ENCODE measurements at places on chromosomes 6 and 20.

GRCh38 chr6:143286251-143286795 is 164.2 kb downstream of the ADAT2 start:
- DNase-seq = no peak

GRCh38 chr6:14149053-14149738 is 31.6 kb downstream of the CD83 start:
- DNase-seq = no peak

DNA sequence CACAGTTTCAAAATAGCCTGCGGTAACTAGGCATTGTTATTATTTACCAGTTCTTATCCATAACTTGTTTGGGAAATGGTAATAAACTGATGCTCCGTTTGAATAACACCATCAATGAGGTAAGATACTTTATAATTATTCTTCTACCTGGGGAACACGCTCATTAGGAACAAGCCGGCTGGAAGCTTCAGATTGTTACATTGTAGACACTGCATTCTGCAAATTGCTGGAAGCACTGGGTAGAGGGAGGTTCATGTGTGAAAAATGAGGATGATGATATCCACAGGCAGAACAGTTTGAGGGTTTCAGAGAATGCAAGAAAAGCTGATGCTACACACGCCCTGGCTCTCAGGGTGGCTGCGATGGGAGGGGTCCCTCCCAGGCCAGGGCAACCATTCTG is 560.6 kb upstream of the AGPAT4 start:
- no peak for DNase-seq

DNA sequence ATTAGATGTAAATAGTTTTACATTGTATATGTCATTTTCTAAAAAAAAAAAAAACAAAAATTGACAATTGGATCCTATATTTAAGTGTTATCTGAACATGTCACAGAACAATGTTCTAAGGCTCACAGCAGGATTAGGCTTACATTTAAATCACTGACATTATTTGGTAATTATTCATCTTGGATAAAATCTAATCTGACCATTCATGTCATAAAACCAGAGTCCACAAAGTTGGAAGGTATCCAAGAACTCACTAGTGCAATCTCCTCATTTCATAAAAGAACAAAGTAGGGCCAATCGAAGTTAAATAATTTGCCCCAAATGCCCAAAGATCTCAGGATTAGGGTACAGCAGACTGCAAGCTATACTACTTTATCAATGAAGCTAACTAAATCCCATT is 73.0 kb downstream of the PDSS2 start:
- no peak for DNase-seq

DNA sequence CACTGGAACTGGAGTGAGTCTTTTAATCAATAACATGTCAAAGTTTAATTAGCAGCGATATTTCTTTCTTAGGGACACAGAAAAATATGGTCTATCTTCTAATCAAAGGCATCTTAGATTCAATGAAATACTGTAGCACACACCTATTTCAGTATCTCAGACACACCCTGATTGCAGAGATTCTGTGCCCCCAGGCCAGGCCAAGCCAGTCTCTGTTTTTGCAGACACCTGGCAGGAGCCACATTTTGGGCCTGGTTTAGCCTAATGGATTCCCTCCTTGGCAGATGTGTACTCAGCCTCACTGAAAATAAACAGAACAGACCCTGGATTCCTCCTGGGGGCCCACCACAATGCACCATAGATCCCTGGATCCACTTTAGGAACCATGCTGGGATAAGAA is 74.8 kb downstream of the LRFN2 start:
- DNase-seq = no peak

- DNase-seq = no peak
Observed at GRCh38 chr20:48538058-48538825, 289.6 kb downstream of the PREX1 start.

DNA sequence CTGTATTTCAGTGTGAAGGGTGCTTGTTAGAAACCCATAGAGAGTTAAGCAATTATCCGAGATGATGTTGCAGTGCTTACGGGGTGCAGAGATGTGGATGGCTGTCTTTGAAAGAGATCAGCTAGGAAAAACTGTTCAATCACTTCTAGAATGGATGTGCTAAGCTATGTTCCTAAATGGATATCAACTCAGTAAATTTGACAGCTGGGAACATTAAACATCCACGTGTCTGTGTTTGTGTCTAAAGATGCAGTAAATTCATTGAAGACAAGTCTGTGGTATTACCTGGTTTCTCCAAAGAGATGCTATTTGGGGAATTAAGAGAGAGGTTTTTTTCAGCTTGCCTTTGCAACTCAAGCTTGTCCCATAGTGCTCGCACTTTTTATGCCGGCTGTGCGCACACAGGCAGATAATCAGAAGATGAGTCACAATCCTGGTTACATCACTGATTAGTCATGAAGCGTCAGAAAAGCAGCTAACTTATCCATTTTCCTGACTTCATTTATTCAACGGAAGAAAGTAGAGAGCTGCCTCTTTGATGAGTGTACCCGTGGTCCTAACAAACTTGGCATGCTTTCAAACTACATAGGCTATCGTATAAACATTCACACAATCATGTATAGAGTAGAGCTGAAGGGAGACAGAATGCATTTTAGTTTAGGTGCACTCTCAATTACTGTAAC is 691.7 kb upstream of the SLC35B3 start:
- no peak for DNase-seq

- DNase-seq = no peak
Observed at GRCh38 chr6:21144928-21145327, 448.6 kb upstream of the SOX4 start.

GRCh38 chr6:97049253-97050011 is 124.9 kb downstream of the KLHL32 start:
- DNase-seq = no peak

DNA sequence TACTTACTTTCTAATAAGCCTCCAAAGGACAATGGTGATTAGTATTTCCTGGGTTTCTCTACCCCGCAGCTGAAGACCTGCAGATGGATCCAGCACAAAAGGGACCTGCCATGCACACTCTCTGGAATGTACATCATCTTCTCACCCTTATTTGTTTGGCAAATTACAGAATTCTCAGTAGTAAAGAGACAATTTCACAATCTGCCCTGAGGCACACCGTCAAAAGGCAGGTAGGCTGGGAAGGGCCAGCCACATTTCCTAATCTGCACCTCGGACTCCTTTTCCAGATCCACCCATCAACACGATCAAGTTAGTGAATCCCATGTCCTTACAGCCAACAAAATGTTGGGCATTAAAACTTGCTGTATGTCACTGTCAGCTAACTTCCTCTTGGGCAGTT is 4.9 kb downstream of the OVOL2 start:
- no peak for DNase-seq

DNA sequence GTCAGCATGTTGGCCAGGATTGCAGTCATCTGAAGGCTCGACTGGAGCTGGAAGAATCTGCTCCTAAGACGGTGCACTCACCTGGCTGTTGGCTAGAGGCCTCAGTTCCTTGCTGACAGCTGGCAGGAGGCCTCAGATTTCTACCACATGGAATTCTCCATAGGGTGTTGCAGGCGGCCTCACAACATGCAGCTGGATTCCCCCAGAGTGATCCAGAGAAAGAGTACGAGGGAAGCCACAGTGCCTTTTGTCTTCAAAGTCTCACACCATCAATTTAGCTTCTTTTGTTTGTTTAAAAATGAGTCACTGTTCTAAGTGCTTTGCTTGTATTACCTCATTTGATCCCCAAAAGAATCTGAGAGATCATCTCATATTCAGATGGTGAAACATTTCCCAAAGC is 65.5 kb upstream of the FYN start:
- DNase-seq = no peak

- DNase-seq = no peak
Observed at GRCh38 chr20:10731190-10731965, 57.6 kb upstream of the JAG1 start.

- DNase-seq = no peak
Observed at GRCh38 chr6:85574932-85575598, 18.6 kb downstream of the SNX14 start.

DNA sequence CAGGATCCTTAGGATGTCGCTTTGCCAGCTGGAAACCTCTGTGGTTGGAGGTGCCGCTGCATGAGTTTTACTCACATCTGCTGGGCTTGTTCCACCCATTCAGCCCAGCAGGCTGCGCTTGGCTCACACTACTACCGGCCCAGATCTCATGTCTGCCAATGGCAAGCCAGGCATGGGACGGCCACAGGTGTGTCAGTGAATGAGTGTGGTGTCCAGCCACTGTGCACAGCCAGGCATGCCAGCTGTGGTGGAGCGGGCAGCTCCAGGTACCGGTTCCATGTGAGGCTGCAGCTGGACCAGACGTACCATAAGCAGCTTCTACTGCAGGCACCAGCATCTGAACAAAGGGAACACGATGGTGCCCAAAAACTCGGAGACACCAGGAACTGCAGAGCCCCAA is 33.1 kb upstream of the ASF1A start:
- DNase-seq = no peak

DNA sequence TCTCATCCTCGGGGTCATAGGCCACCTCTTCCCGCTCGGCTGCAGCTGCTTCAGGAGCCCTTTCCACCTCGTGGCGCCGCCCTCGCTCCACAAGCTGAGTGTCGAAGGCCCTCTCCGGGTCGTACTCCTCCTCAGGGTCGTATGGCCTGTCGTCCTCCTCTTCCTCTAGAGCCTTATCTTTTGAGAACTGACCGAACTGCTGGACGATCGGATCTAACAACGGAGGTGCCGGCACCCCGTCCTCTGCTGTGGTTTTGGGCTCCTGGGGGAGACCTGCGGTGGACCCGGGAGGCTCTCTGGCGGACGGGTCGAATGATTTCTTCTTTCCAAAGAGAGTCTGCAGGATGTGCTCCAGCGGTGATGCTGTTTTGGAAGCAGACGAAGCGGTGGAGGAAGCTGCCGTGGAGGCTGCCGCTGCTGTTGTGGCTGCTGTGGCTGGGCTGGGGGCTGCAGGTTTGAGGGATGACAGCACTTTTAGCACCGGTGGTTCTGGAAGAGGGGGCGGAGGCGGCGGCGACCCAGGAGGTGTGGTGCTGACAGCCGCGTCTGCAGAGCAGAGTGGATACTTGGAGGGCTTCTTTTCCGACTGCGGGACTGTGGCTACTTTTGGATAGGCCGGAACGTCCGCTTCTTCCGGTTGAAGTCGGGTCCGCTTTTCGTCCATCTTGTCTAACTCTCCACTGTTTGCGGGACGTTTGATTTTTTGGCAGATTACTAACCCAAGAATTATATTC is 20.2 kb upstream of the TCFL5 start:
- DNase-seq = no peak

- DNase-seq = no peak
Observed at GRCh38 chr20:44637522-44638372, 13.8 kb downstream of the ADA start.

DNA sequence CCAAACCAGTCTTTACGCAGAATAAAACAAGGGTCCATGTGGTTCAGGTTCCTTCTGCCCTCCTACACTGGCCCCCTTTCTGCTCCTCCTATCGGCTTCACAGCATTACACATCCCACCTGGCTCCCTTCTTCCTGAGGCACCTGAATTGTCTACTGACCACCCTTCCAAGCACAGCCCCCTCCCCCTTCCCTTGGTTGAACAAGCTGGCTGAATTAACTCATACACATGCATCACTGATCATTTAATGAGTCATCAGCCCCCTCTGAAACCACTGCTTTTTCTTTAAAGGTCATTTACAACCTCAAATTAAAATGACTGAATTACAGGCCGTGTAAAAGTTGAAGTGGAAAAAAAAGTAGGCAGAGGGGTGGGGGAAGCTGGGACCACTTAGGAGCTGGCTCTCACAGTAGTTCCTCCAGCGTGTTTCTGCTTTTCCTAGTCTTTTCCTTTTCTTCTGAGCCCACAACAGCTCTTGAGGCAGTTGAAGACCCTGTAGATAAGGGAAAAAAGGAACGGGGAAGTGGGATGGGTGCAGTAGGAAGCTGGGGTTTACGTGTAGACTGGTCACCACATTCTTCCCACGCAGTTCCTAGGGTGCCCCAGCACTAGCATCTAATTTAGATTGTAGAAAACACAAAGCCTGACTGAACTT is 67.6 kb downstream of the FYN start:
- DNase-seq = no peak

GRCh38 chr6:152034631-152035030 is 227.1 kb downstream of the ESR1 start:
- no peak for DNase-seq

DNA sequence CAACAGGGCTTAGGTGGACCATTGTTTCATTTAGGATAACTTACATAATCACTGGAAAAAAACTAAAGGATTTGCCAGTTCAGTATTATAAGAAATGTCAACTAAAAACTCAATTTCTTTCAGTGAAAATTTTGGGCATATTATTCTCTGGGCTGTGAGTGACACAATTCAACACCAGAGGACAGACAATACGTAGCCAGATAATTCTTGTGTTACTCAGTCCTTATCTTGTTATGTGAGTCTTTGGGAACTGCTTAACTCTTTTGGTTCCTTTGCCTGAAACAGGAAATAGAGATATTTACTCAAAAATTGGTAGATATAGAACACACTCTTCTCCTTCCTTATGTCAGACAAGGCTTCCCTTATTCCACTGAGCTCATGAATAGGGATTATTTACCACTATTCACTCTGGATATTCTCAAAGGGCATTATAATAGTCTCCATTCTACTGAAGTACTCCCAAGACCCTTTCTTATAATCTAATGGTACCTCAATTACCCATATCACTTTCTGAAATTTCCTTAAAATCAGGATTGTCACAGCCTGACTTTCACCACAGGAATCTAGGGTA is 4.9 kb upstream of the BEND6 start:
- DNase-seq = no peak

Data from CD8-positive, alpha-beta T cell (primary cell).